ENCODE measurements at places on chromosomes 7 and 10. TPM values are rescaled to one million over a fixed set of nuclear protein-coding genes. Genes with fewer than 3 reads are reported as not detected.

Gene EGFR
- total RNA-seq: 10.1 TPM

GRCh38 chr7:94182721-94183120 is 178.6 kb upstream of the BET1 start:
- no peak for DNase-seq

- DNase-seq: no peak
These were observed 1.2 kb downstream of the PURB start for GRCh38 chr7:44883961-44884620.

GRCh38 chr10:106903180-106903579 is 261.3 kb downstream of the SORCS1 start:
- no peak for DNase-seq

DNA sequence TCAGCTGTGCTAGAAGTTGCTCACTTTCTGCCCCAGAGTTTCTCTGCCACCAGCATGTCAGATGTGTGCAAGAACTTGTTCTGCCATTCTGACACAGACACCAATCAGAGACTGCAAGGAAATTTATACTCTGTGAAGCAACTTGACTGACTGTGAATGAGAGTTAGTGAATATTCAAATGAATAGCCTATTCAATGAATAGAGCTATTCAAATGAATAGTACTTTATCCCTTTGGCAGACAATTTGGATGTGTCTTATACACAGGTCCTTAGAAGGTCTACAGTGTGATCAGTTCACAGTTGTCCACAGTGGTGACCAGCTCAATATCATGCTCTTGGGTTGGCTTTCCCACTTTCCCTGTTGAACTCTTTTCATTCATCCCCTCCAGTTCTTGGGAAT is 138.1 kb downstream of the MACC1 start:
- no peak for DNase-seq
